Left kidney (tissue), 8 donors: ENCODE measurements at places on chromosomes 12 and 14. TPM values are rescaled to one million over a fixed set of nuclear protein-coding genes. Genes with fewer than 3 reads are reported as not detected.

The CYP27B1 gene
- polyA plus RNA-seq, result 2.0 TPM

The NELL2 gene
- 26.0 TPM for polyA plus RNA-seq

The KLHDC1 gene
- 7.5 TPM for polyA plus RNA-seq

The LRRIQ1 gene
- polyA plus RNA-seq, result 37.4 TPM

The KIF26A gene
- 6.4 TPM for polyA plus RNA-seq

The RTL1 gene
- polyA plus RNA-seq, result 0.10 TPM

The TRMT5 gene
- 27.0 TPM for polyA plus RNA-seq
